ENCODE measurements at places on chromosomes 11 and 22.
A peak's percentile ranks its signal among the peaks of the same experiment; 100 is the strongest.

DNA sequence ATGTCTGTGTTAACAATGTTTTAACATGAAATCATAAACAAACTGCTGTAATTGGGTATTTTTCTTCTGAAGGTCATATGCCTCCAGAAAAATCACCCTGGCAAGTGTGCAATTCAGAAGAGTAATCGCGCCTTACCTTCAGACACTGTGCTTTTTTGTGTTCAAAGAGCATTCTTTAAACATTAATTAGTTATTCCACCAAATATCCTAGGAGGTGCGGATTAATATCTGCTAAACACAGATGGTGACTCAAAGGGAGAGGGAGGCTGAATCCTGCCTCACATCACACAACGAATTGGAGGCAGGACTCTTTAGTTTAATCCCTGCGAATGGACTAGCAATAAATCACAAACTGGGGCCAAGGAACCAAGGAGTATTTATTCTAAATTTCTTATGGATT is 213.0 kb downstream of the NTM start:
- DNase-seq, result no peak

GRCh38 chr22:17733466-17733865 is 40.8 kb downstream of the BID start:
- DNase-seq, result peak; percentile 35

DNA sequence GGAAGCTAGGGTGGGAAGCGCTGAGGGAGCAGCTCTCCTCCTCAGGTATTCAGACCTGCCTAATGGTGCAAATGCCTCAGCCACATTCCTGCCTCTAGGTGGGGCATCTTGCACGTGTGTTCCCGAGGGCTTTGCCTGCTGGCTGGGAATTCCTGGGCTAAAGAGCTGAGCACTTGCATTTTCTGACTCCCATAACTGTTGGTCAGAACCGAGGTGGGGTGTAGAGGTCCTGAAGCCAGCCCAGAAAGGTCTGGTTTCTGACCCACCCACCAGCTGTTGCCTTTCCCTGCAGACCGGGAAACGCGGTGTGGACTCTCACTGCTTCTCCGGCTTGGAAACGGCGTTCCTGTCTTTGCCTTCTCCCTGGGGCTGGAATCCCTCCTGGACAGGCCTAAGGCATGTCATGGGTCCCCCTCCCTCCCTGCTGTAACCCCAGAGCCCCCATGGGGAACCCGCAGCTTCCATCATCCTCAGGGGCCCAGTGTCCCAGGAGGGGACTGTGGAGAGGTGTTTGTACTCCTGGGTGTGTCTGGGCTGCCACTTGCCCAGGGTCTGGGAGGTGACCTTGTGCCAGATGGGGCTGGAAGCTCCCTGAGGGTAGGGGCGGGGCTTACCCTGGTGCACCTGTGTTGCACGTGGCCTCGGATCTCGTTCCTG is 24.0 kb upstream of the SMIM38 start:
- peak; percentile 68 for DNase-seq

GRCh38 chr11:111344032-111344431 is 35.0 kb downstream of the POU2AF1 start:
- DNase-seq, result peak; percentile 53

- no peak for DNase-seq
These were observed 9.1 kb upstream of the POU2AF2 start for GRCh38 chr11:111236383-111236782.

DNA sequence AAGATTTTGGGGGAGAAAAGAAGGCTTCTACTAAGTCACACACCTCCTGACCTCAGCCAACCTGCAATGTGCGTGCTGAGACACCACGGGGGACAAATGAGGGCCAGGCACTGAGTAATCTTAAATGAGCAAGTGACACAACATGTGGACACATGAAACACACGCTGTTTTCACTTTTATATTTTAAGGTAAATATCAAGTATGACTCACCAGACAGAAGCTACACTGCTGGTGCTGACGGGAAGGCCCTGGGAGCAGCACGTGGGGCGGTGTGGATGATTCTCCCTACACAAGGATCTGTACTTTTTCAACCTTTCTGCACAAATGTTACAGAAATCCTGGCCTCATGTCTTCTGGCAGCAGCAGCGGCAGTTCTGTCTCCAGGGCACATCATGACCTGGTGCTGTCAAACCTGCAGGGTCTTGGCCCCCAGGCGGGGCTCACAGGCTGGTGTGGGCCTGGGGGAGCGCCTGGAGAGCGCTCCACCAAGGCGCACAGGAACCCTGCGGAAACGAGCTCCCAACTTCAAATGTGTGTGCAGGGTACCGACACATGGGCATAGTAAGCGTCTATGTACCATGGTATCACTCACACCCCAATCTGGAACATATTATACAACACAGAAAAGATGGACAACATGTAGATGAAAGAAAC is 61.7 kb downstream of the DGCR2 start:
- peak; percentile 71 for DNase-seq

- DNase-seq, result no peak
These were observed 943 bp downstream of the CSF2RB start for GRCh38 chr22:36914390-36914752.

DNA sequence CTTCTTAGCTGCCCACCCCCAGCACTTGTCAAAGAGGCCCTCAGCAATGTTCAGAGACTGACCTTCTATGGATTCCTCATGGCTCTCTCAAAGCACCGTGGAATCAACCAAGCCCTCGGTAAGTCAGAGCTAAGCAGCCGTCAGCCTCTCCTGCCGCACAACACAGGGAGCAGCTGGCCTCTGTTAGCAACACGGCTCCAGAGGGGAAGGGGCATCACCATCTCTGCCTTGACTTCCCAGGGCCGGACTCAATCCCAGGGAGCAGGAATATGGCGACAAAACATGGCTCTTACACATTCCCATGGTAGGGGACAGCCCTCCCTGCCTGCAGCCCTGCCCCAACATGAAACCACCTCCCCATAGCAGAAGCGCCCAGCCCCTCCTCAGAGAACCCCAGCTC is 18.9 kb downstream of the ARFGAP2 start:
- no peak for DNase-seq

DNA sequence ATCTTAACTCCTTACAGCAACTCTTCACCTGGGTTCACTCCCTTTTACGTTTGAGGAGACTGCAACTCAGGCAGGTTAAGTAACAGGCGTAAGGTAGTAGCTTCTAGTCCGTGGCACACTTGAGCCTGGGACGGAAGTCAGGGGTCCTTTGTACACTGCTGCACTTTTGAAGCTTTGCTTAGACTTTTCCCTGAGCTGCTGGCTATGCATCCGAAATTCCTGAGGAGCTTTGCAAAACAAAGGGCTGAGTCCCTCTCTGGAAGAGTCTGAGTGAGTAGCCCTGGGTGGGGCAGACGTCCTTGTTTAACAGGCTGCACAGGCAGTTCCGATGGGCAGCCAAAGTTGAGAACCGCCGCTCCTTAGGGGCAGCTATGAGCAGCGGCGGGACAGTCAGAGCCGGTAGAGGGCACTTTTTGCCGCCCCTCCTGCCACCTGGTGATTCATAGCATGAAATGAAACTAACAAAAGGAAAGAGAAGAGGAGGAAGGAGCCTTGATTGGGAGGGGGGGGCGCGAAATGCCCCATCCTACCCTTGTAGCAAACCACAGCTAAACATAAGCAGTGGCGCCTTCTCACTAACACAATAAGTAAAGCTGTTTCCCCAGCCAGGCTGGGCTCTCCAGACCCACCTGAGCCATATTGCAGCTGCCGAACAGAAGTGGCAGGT is 1.4 kb downstream of the TMEM109 start:
- DNase-seq, result peak; percentile 56

- no peak for DNase-seq
These were observed 42.5 kb downstream of the DGCR2 start for GRCh38 chr22:19079691-19080090.

DNA sequence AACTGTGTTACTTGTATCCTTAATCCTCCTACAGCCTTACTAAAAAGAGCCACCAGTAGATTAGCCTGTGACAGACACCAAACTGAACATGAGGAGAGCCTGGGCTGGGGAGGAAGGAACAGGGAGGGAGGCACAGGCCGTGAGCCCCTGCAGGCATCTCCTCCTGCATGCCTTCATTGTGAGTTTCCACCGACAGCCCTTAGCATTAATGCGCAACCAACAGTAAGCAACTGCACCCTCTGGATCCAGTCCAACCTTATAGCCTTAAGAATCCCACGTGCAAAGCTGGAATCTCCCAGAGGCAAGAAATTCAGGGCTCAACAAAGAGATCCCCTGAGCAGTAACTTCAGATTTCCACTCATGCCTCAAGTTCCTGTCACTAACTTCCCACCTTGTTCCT is 84.6 kb downstream of the ETS1 start:
- DNase-seq, result peak; percentile 89

DNA sequence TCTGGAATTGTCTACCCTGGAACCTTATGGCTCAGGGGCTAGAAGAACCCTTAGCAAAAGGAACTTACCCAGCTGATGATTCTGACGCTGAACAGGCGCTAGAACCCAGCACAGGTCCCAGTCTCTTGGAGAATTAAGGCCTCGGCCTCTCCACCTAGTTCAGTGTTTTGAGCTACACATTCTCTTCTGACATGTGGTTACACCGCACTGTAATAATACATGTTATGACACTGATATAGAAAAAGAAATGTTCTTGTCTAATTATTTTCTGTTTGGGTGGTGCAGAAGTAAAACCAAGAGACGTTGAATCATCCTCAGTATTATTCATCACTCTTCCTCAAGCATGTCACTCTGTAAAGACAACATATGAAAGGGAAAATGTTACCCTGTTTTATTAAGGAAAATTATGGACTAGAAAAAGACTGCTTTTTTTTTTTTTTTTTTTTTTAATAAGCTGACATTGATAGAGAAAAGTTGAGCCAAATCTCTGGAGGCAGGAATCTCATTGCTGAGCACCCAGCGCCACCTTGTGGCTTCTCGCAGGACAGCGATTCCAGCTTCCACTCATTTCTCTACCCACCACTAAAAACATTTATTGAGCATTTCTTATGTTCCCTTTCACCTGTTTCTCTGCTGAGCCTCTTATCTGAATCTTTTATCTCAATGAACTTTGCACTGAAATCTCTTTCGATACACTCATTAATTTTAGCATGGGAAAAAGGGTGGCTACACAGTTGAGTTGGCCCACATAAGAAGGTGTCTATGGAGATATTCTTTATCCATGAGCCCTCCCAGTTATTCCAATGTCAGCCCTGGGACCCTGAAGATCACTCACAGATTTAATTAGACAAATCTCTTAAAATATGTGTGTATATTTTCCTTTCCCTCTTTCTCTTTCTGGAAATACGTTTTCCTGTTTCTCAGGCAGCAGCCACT is 12.6 kb upstream of the APLNR start:
- DNase-seq, result peak; percentile 64

DNA sequence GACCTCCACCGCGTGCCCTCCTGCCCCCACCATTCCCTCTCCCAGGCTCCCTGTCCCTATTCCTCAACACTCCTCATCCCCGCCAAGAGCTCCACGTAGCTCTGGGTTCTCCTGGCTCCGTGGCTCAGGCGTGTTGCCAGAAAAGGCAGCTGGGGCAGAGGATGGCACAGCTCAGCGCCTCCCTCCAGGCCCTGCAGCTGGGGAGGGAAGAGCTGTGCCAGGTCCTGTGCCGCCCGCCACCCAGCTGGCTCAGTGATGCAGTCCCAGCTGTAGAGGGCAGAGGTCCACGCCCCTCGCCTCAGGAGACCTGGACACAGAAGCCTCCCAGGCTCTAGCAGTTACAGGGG is 4.2 kb downstream of the ARHGAP1 start:
- no peak for DNase-seq

DNA sequence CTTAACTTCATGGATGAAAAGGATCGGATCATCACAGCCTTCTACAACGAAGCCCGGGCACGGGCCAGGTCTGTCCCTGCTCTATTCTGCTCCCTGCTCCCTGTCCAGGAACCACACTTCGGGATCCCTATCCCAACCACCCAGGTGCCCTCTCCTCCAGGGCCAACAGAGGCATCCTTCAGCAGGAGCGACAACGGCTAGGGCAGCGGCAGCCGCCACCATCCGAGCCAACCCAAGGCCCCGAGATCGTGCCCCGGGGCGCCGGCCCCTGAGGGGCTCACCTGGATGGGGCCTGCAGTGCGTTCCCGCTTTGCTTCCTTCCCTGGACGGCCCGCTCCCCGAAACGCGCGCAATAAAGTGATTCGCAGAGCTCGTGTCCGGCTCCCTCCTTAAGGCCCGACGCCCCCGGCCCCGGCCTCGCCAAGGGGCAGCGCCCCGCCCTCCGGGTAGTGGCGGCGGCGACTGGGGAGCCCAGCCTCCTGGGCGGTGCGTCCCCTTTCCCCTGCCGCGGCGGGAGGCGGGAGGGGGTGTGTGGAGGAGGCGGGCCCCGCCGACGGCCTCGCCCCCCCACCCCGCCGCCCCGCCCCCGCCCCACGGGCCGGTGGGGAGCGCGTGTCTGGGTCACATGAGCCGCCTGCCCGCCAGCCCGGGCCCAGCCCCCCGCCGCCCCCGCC is at the start of gene VEGFB:
TSS of gene VEGFB (plus strand) at position 672 of the 674 bp plus-strand sequence. CDS start 250 bp downstream, outside the sequence.
- DNase-seq, result peak; percentile 39

DNA sequence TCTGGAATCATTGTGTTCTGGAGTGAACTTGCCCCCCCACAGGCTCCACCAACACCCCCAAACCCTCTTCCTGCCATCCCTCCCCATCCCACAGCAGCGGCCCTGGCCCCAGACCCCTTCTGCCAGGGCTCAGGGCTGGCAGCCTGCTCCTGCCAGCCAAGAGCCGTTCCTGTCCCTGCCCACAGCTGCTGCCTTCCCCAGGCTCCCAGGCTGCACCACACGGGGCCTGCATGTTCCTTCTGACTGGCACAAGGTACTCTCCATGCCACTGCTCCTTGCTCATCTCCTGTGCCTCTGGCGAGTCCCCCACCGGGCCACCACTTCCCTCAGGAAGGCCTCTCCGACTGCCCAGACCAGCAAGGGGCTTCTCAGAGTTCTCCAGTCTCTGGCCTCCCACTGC is 4.9 kb downstream of the GP1BB start:
- no peak for DNase-seq

- no peak for DNase-seq
These were observed 192.5 kb downstream of the FAT3 start for GRCh38 chr11:92416971-92417725.
